Mesenchymal stem cell (in vitro differentiated cells and primary cell): ENCODE measurements at places on chromosomes 2 and 18.

DNA sequence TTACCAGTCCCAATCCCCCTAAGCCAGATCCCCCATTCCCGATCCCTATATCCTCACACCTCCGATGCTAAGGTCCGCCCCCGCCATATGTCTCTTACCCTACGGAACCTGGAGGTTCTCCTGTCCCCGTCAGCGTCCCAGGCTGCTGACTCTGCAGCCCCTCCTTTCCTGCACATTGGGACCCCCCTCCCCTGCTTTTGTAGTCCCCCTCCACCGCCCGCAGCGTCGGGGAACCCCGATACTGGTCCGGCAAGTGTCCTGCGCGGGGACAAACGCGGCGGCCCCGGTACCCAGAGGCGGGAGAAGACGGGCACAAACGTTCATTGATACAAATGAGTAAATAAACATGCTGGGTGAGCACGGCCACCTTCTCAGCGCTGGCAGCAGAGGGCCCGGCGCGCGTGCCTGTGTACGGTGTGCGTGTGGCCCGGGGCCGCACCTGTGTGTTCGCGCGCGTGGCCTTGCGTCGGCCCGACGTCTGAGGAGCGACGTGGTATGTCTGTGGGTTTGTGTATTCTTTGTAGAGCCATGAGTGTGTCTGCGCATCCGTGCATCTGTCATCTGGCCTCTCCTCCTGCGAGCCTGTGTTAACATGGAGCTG lies 2.0 kb upstream of the CYP26B1 start:
- DNase-seq, result no peak

GRCh38 chr2:16656784-16657391 lies 8.7 kb downstream of the CYRIA start:
- no peak for DNase-seq

DNA sequence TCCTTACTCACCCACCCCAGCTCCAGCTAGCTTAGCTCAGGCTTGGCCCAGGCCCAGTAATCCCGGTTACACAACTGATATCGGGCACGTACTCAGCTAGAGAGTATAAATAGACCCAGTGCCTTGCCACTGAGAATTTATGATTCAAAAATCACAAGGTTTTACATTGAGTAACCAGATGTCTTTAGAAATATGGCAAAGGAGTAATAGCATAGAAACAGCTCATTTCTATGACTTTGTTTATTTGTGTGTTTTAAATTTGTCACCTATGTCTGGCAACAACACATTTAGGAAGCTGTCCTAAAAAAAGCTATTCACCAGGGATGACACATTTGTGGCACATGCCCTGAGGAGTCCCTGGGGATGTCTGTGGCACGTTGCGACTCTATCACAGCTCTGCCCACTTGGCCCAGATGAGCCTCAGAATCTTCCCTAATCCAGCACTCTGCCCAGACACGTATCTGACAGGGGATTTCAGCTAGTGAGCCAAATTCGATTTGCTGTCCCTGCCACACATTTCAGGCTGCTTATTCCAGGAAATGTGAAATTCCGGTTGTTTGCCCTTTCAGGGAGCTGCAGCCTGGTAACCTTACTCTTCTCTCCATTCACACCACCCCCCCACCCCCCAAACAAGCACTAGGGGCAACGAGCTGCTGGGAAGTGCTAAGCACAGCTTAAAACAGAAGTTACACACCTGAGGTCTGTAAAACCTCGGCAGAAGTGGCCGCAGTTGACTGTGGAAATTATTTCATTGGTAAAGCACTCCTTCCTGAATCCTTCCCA lies 85.4 kb upstream of the ZCCHC2 start:
- DNase-seq, result peak; percentile 29

- DNase-seq, result no peak
Observed at GRCh38 chr2:98460573-98461497, 16.2 kb downstream of the INPP4A start.

GRCh38 chr2:180983468-180984242 lies 3.2 kb downstream of the UBE2E3 start:
- DNase-seq, result peak; percentile 76

- no peak for DNase-seq
Observed at GRCh38 chr2:72106978-72107377, 40.7 kb downstream of the CYP26B1 start.
